ENCODE measurements at places on chromosomes 1 and 21.
A peak's percentile ranks its signal among the peaks of the same experiment; 100 is the strongest.

- no peak for DNase-seq
Observed at GRCh38 chr1:103514920-103515503, 10.5 kb upstream of the RNPC3 start.

DNA sequence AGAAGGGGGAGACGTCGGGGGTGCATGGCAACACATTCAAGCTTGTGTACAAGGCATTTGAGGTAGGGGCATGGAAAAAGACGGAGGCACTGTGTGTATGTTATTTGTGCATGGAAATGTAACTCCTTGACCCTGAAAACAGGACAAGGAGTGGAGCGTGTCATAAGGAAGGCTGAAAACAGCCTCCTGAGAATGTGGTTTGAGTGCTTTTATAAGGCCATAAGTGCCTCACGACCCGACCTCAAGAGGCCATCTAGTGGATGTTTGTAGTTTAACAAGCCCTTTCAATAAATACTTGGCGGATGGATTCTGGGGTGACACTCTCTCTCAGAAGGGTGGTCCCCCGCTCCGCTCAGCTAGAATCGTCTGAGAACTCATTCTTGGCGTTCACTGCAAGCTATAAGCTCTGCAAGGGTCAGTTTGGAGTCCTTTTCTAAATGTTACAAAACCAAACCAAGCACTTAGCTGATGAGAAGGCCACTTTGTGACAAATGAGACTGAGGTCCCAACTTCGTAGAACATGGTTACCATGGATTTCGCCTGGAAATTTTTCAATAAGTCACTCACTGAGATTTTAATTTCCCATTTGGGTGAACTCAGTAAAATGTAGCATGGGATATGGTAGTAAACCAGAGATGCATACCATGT is 38.8 kb upstream of the CLCA4 start:
- no peak for DNase-seq

DNA sequence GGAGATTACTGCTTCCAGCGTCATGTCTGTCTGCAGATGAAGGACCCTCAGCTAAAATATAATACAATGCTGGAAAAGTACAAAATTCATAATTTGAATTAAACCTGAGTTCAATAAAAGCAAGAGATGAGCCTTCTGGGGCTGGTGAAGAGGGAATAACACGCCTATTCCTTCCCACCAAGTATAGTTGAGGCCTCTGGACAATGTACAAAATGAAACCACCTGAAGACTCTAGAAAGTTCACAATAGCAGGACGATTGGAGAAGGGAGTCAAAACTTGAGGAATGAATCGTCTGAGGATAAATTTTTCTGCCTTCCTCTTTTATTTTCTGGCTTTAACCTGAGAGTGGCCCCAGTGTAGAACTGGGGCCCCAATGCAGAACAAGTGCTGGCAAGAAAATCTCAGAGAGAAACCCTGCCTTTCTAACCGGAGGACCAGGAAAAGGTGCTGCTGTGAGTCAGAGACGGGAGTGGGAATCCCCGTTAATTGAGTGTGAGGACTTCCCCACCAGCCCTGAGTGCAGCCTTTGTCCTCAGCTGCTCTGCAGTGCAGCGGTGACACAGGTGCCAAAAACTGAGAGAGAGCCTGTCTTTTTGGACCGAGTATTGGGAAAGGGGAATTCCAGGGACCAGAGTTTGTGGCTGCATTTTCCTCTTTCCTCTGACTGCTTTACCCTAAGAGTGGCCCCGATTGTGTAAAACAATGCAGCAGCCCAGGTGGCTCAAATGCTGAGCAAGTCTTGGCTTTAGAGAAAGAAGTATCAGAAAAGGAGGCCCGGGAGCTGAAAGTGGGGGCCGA is 264.9 kb downstream of the DYRK1A start:
- no peak for DNase-seq

DNA sequence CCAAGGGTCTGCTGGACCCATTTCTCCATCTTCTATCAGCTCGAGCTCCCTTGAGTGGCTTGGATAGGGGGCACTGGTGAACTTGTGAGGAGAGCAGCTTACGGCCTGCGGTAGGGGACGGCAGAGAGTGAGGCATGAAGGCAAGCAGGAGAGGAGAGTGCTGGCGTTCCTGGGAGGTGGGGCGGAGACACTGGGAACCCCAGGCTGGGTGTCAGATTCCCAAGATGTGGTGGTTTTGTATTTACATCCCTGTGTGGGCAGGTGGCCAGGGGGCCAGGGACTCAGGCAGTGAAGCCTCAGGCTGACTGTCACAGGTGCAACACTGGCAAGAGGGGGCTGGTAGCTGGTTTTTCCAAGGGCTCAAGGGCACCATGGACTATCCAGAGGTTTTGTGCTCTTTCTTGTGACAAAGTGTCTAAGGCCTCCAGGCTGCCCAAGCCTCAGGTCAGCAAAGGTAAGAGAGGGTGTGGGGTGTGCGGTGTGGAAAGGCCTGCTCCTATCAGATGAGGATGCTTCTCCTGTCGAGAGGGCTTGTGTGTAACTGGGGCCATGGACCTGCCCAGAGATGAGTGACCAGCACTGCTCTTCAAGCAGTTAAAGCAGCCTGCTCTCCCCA is 45.1 kb upstream of the ROR1 start:
- no peak for DNase-seq

GRCh38 chr1:209862391-209863356 is 34.9 kb downstream of the UTP25 start:
- no peak for DNase-seq

DNA sequence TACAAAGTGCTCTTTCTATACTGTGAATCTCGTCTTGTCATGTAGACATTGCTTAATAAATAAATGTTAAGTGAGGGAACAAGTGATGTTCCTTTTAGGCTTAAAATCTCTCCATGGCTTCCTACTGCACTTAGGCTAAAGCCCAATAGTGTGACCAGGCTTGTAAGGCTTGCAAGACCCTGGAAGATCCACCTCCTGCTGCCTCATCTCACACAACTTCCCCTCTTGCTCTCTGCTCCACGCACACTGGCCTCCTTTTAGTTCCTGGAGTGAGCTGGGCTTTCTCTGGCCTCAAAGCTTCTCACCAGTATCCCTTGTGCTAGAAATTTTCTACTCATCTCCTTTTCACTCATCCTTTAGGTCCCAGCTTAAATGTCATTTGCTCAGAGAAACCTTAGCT is 41.5 kb upstream of the DIPK1A start:
- no peak for DNase-seq

- DNase-seq: no peak
Observed at GRCh38 chr1:78351551-78352216, 139.1 kb upstream of the PTGFR start.

GRCh38 chr1:151526735-151527525 is 13.2 kb upstream of the TUFT1 start:
- no peak for DNase-seq

DNA sequence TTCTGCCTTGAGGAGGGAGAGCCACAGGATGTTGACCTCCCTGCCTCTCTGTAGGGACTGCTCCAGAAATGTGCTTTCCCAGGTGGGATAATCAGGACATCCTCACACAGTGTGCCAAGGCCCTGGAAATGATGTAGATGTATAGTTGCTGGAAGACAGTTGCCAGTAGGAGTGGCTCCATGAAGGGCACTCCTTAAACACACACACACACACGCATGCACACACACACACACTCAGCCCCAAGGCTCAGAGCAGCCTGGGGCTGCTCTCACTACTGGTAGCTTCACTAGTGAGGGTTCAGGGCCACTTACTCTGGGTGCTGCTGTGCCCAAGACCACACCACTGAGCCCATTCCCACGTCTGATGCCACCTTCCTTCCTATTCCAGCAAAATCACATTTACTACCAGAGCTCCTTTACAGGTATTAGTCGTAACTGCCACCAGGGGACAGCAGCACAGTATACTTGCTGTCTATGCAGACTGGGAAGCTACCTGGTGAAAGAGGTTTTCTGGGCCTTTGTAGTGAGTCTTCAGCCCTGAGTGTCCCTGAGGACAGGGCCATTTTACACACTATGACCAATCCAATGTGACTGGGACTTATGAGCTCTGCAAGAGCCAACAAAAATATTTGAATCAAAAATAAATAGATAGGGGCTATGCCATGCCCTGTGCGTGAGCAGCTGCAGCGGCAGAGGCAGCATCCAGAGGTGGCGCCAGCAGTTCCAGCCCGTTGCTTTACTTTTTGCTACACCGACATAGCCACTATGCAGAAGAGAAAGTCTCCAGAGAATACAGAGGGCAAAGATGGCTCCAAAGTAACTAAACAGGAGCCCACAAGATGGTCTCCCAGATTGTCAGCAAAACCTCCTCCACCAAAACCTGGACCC is 15.0 kb downstream of the CRNN start:
- no peak for DNase-seq

DNA sequence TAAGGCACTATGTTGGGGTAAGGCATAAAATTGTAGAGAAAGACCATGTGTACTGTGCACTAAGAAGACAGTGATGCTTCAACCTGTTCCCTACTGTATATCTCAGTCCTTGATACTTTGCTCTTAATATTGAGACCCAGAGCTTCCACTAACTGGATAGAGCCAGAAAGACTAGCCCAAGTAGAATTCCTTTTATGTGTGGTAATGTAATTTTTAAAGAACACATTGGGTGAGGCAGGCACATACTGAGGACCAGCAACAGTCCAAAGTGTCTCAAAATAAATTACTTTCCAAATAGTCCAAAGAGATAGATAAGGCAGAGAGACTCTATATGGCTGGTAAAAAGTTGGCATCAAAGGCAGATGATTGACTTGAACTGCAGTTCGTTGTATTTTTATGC is 31.4 kb upstream of the MROH9 start:
- no peak for DNase-seq

DNA sequence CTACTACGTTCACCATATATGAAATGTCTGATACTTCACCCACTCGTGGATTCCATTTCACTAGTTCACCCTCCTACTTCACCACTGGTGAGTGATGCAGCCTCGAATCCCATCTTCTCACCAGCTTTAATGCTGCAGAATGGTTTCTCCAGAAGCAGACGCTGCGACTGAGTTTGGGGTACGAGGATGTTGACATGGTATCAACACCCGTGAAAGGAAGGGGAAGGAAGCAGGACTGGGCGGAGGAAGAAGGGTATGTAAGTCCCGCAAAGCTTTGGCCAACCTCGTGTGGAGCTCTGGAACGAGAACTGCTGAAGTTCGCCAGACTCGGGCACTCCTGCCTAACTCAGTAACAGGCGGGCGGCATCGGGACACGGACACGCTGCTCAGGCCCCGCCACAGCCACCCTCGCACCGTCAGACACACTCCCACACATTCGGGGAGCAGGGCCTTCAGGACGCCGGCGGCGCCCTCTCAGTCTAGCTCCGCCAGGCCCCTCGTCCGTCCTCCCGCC is 833 bp upstream of the DIP2A start:
- peak; percentile 69 for DNase-seq

DNA sequence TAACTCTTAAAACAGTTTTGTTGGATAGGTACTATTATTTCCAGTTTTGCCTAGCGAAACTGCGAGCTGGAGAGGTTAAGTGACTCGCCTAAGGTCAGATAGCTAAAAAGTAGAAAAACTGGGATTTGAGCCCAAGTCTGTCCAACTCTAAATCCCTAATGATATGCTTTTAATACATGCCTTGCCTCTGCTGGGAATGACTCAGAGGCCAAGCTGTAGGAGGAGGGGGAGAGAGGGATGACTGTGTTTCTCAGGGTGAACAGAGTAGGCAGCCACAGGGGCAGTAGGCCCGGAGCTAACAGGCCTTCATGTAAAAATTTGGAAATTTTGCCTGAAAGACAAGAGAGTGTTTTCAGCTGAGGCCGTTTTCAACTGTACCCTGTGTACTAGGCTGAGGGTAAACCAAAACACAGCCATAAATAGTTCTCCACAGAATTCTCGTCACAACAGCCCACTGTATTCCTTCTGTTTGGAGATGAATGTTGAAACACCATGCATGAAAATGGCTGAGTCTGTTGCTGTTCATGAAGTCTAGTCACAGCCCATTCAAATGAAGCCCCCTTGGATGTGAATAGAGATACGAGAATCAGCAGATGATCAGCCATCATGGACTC is 107.5 kb upstream of the HOOK1 start:
- no peak for DNase-seq

DNA sequence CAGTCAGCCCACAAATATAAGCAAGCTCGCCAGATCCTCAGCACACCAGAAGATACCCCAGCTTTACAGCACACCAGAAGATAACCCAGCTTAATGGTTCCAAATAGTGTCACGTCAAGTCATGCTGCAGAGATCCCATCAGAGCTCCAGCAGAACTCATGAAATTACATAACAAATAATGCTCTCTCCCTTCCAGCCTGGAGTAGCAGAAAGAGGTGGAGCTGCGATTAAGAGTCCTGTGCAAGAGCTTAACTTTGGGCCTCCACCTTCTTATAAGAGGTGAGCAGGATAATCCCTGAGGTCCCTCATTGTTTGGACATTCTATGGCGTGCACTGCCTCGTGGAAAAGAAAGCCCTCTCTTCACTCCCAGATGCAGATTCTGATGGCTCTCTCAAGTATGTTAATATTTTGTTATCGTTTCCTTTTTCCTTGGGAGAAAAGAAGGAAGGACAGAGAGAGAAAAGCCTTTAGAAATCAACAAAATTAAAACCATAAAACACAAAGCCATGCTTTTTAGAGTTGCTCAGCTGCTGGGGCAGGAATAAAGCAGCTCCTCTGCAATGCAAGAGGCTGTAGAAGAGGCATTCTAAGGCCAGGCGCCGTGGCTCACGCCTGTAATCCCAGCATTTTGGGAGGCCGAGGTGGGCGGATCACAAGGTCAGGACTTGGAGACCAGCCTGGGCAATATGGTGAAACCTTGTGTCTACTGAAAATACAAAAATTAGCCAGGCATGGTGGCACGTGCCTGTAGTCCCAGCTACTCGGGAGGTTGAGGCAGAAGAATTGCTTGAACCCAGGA is 59.1 kb downstream of the GLUL start:
- DNase-seq: no peak

DNA sequence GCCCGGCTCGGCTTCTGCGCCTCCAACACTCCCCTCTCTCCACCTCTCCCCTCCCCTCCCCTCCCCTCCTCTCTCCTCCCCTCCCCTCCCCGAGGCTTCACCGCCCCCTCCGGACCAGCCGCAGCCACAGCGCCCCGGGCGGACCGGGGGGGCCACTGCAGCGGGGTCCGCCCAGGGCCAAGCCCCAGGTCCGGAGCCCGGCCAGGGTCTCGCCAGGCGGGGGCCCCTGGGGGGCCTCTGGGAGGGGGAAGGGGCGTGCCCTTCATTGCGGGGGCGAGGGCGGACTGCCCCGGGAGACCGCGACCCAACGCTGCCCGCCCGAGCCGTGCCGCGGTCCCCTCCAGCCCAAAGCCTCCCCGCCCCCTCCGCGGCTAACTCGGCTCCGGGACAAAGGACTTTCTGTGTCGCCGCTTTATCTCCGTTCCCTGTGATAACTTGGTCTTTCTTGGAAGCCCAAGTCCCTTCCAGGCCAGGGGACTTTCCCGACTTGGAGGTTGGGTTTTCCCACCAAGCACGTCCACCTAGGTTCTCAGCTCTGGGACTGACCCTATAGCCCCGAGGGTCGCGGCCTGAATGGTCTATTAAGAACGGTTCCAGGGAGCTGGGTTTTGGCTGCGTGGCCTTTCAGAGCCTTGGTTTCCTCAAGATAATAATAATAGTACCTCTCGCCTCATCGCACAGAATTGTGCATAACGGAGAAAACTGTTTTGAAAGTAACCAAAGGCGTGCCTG is at the start of gene UBQLN4:
Gene UBQLN4, minus strand, starts transcription at position 31 of the 732 bp plus-strand sequence. CDS start 97 bp downstream, outside the sequence.
- peak; percentile 52 for DNase-seq
